ENCODE measurements at places on chromosomes 2 and 18.

DNA sequence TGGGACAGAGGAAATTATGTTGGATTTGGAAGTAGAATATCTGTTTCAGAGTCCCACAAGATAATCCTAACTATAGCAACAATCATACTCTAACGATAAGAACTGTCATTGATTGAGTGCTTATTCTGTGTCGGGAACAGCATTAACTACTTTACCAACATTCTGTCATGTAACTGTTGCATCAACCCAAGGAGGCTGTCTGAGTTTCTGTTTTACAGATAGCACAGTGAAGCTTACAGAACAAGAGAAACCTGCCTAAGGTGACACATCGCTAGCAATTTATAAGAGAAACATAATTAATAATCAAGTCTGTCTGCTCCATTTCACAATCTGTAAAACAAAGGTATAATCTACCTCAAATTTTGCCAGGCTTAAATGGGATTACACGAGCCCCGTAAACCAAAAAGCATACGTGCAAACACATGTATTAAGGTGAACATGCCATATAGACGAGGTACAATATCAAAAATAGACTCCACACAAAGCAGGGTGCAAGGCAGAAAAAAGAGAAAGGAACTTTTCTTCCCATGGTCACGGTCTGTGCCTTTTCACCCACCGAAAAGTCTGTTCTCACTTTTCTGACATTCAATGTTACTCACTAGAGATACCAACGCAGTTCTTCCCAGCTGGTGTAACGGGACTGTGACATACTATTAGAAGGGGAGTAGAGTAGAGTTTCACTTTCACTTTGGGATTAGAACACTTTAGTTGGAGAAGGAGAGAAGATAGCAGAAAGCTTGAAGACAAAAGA is 37.2 kb upstream of the SLC8A1 start:
- no peaks in the 10 kb centered on the region for H3K36me3 ChIP-seq
- no peak for DNase-seq
- H3K27ac ChIP-seq: peak overlapping the region; percentile 78
- H3K4me3 ChIP-seq: peak overlapping the region; percentile 37
- peaks cover 28% of the 10 kb centered on the region for H3K4me1 ChIP-seq

GRCh38 chr2:147850838-147851237 is 6.0 kb downstream of the ACVR2A start:
- DNase-seq: no peak
- no peaks in the 10 kb centered on the region for H3K36me3 ChIP-seq
- H3K27me3 ChIP-seq: no peaks in the 10 kb centered on the region
- no peaks in the 10 kb centered on the region for H3K4me1 ChIP-seq

DNA sequence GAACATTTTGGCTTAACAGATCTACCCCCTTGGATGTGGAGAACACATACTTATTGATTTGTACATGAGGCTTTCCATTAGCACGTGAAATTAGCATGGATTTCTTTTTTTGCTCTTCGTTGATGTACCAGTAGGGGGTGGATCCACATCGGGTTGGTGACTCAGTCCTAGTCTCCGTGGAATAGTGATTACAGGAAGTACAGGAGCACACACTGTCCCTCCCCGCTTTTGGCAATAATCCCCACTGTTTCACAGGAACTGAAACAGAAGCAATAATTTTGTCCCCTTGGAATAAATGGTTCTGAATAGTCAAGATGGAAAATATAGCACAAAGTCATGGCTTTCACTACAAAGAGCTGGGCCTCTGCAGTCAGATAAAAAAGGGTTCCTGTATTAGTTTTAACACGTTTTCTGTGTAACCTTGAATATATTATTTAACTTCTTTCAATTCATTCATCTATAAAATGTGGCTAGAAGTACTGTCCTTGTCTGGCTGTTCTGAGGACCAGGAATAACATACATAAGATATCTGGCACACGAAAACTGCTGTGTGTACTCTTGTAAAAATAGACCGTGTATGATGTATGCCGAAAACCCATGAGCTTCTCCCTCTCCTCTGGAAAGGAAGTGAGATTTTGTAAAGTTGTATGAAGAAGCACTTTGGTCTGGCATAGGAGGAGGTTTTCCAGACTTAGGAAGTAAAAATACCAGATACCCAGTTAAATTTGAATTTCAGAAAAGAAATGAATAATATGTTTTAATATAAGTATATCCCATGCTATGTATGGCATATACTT is 229.2 kb downstream of the GALR1 start:
- no peaks in the 10 kb centered on the region for H3K36me3 ChIP-seq
- peak; percentile 66 for DNase-seq
- no peaks in the 10 kb centered on the region for H3K27me3 ChIP-seq
- no peak overlapping the region for H3K4me3 ChIP-seq
- peak overlapping the region; percentile 9 for H3K27ac ChIP-seq

DNA sequence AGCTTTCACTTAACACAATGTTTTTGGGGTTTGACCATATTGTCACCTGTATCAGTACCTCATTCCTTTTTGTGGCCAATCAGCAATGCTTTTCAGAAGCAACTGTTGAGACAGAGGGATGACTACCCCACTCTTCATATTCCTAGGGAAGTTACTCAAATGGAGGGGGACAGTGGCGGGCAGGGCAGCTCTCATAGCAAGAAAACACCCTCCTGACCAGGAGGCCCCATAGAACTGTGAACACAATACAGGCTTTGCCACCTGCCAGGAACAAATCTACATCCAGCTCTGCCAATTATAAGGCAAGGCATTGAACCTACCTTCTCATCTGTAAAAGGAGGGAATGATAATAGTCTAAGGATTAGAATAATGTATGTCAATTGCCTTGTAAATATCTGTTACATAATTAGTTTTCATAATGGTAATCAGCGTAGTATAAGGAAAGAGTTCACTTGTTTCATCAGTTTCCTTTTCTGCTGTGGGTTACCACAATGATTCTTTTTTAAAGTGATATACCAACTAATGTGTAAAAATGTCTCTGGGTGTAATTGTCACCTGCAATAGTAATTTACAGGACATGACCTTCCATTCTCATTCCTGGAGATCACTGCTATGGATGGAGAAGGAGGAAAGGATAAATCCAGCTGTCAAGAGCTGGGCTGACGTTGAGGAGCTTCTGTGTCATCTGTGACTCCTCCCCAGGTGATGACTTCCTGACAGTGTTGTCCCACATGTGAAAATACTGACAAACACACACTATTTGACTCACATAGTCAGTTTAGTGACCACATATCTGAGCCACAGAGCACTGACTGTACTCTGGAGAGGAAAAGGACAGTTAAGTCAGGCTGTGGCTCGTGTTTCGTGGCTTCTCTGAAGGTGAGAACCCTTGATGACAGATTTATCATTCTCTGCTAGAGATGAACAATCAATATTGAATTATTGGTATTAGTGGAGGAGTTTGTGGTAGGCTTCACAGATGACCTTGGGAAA is 13.5 kb downstream of the ALPK2 start:
- H3K36me3 ChIP-seq: no peaks in the 10 kb centered on the region
- no peak overlapping the region for H3K4me3 ChIP-seq

DNA sequence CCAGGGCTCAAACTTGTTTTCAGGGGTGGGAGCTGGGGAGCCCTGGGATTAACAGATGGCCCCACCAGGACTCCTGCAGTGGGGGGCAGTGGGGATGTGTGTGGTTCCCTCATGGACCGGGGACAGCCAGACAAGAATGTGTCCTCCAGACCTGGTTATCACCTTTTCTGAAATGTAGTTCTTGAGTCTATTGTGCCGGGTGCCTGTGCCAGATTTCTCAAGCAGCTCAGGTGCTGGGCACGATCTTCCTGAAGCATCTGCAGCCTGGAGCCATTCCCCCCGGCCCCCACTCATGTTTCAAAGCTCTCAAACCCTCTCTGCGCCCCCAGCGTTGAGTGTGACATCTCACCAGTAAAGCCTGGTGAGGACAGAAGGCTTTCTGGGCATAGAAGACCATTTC is 48.4 kb upstream of the HAAO start:
- no peak overlapping the region for H3K4me3 ChIP-seq
- H3K27me3 ChIP-seq: no peaks in the 10 kb centered on the region
- peak; percentile 57 for DNase-seq

DNA sequence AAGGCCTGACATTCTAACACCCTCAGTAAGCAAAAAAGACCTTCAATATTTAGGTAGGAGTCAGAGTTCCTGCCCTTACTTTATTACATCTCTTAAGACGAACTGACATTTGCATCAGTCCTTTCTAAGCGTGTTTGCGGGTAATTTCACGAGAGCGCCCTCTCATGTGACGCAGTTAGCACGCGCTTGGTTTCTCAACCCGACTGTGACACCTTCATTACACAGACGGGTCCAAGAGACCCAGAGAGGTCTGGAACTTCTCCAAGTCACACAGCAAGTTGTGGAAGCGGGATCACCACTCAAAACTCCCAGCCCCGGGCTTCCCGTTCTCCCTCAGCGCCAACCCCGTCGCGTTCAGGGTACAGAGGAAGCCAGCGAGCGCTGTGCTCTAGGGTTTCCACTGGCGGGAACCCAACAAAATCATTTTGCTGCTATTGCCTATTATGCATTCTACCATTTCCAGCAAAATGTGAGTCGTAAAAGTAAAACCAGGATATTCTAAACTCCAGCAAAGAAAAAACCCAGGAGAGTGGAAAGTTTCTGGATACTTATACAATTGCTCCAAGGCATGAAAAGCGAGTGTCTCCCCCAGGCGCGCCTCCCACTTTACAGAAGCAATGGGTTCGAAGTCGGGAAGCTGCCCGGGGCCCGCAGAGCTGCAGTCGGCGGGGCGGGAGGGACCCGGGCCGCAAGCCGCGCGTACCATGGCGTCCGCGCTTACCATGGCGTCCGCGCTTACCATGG is 601 bp downstream of the ENOSF1 start:
- DNase-seq: peak; percentile 92
- no peaks in the 10 kb centered on the region for H3K27me3 ChIP-seq
- peak overlapping the region; percentile 82 for H3K27ac ChIP-seq
- H3K4me1 ChIP-seq: no peaks in the 10 kb centered on the region
- H3K4me3 ChIP-seq: peak overlapping the region; percentile 71
